ENCODE measurements at places on chromosomes 7 and 10.

DNA sequence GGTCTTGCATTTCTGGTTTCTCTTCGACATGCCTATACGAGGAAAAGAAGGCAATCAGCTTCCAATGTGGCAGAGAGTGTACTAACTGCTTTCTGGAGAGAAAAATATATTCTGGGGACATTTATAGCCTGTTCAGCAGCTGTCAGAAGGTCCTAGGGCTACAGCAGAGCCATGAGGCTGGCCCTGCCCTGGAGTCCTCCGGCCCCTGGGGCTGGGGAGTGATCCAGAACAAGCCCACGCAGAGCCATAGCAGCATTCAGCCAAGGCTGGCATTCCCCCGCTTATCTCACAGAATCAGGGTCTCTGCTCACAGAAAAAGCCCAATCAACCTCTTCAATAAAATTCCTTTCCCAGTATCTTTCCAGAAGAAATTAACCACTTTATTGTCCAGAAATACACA is 48.9 kb downstream of the FZD1 start:
- no peak for DNase-seq

DNA sequence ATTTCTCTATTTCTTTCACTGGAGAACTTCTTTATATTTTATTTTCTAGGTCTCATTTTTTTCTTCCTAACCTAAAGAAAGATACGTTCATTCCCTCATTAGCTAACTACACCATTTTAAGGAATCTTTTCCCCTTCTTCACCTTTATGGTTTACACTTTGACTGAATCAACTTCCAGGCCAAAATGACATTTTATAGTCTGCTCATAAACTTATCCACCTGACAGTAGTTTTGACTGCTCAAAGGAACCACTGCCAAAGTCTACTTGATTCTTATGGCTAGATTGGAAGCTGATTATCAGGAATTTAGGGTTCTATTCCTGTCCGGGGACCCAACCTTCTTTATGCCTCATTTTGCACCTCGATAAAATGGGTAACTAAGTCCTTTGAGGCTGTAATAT is 73.0 kb upstream of the FOXP2 start:
- no peak for DNase-seq

DNA sequence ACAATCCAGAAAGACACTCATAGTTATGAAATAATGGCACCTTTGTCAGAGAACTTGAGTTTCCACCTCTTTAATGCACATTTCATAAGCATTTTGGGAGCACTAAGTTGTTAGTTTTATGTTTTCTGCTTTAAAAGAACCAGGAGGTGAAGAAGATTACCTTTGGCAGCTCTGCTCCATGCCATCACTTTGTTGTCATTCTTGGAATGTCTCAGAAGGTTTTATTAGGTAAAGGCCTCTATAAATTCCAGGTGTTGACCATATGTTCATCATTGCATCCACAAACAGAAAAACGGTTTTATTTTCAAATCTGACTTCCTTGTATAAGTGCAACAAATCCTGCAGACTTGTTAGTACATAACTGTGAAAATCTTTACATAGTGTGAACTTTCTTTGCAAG is 424.8 kb downstream of the MDFIC start:
- no peak for DNase-seq

DNA sequence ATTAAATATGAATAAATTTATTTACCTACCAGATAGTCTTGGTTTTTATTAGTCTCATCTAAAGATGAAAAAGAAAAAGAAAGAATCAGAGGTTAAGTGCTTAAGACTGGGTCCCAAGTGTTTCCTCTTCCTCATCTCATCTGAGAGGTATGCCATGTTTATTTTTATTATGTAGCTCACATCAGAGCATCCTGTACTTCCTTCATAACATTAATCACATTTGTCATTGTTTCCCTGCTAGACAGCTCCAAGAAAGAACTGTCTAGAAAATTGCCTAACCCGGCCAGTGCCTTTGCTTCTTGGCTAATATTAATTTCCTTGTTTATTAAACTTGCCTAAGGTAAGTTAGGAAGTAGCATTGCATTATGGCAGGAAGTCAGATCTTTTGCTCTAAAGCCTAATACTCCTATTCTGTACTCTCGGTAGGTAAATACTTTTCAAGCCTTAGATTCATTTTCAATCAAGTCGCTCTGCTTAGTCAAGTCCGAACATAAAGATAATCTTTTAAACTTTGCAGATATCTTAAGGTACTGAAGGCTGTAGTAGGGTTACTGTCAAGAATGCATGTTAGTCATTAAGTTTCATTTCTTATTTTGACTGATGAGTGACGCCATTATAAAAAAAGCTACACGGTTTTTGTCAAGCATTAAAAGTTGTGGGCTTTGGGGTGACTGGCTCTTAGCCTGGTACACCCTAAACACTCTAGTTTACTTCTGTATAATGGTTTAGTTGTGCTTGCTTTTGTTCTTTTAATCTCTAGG is 47.4 kb downstream of the ZMYND11 start:
- no peak for DNase-seq

DNA sequence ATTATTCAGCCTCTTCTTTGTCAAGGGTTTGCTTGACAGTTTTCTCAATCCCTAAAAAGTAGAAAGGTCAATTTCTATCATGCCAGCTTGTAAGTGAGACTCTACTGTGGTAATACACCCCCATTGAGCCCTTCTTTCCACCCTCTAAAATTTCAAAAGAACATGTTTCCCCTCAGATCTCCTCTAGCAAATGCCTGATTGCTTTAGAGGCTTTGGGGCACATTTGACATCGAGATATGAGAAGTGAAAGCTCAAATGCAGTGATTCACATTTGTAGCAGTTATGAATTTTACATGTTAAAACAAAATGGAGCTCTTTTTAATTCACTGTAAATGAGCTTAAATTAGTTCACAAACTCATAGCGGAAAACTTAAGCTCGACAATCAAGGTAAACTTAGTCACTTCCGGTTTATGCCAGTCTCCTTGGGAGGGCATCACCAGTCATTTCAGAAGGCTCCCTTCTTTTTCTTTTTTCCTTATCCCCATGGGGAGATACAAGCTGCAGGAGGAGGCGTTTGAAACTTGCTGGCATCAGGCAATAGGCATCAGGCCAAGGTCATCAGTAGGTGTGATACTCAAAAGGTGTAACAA is 55.3 kb upstream of the ADO start:
- no peak for DNase-seq

DNA sequence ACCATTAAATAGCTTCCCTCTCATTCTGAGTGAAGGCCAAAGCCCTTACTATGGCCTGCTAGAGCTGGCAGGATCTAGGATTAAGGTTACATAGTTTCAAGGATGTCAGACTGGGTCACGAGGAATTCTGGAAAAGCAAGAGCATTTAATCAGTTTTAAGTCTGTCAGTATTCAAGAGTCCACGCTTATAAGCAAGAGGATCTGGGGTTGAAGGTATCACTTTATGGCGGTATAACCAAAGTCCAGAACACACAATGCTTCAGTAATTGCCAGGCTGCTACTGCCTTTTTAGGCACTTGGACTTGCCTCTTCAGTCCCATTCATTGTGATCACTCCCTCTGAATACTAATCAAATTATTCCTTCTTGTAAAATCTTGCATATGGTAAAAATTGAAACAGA is 101.0 kb downstream of the HBP1 start:
- no peak for DNase-seq

- no peak for DNase-seq
Observed at GRCh38 chr7:134799377-134799776, 19.9 kb downstream of the CALD1 start.

GRCh38 chr10:68172324-68172723 is 59.6 kb downstream of the ATOH7 start:
- DNase-seq: peak; percentile 17

DNA sequence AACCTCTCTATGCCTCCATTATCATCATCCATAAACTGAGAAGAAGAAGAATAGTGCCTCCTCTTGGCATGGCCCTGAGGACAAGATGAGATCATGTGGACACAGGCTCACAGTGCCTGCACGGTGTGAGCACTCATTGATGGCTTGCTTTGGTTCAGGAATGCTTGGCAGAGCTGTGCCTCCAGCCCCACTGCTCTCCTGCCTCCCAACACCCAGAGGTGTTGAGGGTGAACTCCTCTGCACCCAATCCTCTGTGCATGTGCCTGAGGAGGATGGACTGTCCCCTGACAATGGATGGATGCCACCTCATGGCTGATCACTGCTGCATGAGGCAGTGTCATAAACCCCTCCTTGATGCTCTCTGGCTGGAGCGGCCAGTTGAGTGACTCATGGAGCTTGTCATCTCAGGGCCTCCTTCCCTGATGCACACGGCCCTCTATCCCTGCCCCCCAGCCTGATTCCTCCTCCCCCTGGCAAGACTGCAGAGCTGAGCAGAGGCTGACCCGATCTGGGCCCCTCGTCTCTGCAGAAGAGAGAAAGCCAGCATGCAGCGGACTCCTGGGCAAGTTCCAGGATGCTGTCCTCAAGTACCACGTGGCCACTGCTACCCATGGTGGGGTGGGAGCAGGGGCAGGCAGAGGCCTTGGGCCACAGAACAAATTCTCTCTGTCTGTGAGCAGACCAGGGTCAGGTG is 136.3 kb downstream of the KCNMA1 start:
- DNase-seq: no peak

DNA sequence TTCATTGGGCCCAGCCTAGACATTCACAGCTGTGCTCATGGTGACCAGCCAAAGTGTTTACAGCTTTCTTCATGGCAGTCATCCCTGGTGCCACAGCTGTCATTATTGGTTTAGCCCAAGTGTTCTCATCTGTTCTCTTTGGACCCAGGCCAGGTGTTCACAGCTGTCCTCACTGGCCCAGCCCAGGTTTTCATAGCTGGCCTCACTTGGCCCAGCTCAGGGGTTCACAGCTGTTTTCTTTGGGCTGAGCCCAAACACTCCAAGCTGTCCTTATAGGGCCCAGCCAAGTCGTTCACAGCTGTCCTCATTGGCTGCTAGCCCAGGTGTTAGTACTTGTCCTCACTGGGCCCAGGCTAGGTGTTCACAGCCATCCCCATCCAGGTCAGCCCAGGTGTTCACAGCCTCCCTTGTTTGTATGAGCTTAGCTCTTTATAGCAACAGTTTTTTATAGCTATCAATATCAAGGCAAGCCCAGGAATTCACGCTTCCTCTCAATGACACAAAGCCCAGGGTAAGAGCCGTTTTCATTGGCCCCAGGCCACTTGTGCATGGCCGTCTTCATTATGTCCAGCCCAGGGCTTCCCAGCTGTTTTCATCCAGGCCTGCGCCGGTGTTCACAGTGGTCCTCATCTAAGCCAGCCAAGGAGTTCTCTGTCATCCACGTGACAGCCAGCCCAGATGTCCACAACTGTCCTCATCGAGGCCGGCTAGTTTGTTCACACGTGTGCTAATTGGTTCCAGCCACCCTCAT is 11.6 kb downstream of the FRG2B start:
- peak; percentile 20 for DNase-seq

- DNase-seq: no peak
Observed at GRCh38 chr10:62464308-62464707, 90.1 kb downstream of the ZNF365 start.

- DNase-seq: no peak
Observed at GRCh38 chr10:72254813-72255568, 18.7 kb upstream of the DDIT4 start.

GRCh38 chr7:50962281-50962883 is 179.7 kb upstream of the GRB10 start:
- no peak for DNase-seq
